ENCODE measurements at places on chromosomes 12 and 14.

GRCh38 chr12:24172031-24172772, 222.7 kb upstream of the SOX5 start:
- peak; percentile 17 for DNase-seq

DNA sequence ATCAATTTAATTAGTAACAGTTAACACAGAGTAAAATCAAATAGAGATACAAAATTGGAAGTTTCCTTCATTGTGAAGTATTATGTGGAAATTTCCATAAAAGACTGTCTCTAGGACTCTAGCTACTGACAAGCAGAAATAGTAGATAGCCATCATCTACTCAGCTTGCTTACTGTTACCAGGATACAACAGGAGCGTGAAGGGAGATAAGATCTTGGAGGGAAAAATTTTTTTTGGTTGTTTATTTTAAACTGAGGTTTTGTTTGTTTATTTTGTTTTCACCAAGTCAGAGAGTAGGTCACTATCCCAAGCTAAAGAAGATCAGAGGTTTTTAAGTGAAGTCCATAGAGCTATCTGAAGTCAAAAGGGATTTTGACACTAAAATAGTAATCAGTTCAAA, 861.3 kb upstream of the MGAT4C start:
- DNase-seq, result no peak

DNA sequence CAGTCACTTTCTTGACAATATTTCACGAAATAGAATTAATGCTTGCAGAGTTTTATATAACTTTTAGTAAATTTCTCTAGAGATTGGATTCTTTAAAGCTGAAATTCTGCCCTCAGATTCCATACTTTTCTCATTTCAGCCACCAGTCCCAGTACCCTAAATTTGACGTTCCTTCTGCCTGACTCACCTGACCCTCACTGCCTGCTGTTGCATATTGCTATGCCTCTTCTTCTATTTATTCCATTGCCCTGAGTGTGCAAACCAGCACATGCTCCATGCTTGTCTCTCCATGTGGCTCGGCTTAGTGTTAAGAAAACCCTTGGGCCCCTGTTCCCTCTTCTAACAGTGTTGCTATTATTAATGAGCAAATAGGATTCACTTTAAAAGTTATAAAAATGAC, 533.3 kb downstream of the LRFN5 start:
- no peak for DNase-seq

DNA sequence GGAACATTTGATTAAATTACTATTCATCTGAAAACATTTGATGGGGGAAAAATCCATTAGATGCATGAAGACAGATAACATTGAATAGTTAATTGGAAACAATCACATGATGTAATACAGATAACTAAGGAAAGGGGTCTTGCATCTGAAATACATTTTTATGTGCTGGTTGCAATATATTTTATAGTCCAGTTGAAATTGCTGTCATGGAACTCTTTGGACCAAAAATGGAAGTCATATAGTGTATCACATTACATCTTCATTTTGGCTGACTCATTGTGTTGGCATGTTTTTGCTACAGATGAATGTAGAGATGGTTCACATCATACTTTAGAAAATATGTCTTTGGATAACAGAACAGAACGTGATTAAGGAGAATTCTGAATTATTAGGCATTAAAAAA, 43.0 kb upstream of the GNPNAT1 start:
- DNase-seq, result no peak

GRCh38 chr12:103901518-103902173, 28.6 kb upstream of the HSP90B1 start:
- DNase-seq, result no peak

GRCh38 chr12:68236421-68237059, 10.9 kb upstream of the IL26 start:
- no peak for DNase-seq

DNA sequence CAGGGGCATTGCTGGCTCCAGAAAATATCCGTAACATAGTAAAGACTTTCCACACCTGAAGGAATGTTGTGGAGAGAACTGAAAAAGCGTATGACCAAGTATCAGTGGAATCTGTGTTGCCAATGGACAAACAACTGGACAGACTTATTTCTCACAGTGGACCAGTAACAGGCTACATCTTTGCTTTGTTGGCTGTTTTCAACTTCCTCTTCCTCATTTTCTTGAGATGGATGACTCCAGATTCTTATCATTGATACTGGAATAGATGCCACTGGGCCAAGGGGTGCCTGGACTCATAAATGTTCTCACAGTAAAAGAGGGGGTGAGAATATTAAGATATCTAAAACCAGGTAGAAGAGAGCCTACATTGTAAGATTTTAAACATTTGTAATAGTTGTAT, 6.4 kb downstream of the GAS2L3 start:
- no peak for DNase-seq

DNA sequence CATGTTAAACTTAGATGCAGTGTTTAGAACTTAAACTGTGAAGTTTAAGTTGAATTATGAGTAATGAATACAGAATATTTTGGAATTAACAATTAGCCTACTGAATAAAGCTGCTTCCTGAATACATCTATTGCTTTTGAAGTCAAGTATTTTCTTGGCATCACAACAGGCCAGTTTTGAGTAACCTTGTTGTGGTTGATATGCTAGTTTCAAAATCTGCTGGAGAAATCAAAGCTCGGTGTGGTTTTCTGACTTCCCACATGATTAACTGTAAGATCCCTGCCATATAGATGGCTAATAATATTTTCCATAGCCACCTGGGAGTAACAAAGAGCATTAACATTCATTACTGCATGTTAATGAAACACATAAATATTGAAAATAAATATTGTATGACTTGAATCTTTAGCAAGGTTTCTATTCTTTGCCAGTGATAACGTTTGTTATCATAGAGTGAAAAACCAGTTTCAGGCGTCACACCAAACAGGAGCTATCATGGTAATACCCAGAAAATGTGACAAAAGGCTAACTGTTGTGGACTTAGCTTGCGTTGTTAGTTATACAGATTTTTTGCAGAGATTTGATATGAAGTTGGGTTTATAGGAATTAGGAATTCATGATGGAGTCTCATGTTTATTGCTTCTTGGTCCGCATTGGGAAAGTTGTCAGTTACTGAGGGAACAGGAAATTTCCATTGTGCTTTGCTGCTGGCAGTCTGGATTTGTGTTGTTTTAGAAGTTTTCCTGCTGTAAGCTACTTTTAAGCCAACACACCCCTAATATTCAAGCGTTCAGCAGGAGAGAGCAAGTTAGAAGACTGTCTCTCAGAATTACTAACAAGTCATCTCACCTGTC, 32.1 kb downstream of the PPFIBP1 start:
- no peak for DNase-seq

DNA sequence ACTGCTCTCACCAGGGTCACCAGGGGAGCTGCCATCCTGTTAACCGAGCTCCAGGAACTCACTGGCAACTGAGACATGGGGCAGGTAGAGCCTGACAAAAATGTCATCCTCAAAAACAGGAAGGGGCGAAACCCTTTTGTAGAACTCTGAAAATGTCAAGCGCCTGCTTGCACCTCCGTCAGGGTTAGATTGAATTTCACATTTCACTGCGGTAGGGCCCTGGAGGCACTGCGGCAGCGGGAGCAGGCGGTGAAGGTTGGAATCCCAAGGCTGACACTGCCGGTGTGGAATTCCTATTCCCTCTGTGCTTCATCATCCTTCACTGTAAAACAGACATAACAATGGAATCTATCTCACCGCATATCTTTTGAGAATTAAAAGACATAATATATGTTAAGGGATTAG, 142.8 kb upstream of the TMCC3 start:
- DNase-seq, result peak; percentile 17

DNA sequence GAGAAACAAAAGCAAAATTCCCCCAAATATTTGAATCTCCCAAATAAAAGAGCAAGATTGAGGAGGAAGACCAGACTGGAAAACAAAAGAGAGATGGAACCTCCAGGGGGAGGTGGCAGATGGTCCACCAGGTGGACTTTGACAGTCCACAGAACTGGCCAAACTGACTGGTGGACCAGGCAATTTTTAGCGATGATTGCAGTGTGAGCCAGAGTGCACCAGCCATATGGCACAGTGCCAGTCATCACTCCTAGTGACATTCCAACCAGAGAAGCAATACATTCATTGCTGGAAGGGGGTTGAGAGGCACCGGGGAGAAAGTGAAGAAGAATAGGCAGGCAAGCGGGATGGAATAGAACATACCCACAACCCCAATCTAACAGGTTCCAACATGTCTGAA, 182.9 kb downstream of the EXOC5 start:
- no peak for DNase-seq

DNA sequence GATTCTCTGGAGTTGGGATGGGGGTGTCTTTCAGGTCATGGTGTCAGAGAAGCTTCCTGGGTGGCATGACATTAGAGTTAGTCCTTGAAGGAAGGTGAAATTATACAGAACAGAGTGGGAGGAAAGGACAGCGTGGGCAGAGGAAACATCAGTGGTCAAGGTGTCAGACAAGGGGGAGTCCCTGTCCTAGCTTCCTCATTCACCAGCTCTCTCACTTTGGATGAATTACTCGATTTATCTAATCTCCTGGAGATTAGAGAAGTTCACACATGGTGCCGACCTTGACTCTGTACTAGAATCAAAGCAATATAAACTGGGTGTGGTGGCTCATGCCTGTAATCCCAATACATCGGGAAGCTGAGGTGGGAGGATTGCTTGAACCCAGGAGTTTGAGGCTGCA, 492.9 kb downstream of the VRK1 start:
- no peak for DNase-seq

- no peak for DNase-seq
Measured at GRCh38 chr12:11661491-11662089, 12.1 kb downstream of the ETV6 start.

DNA sequence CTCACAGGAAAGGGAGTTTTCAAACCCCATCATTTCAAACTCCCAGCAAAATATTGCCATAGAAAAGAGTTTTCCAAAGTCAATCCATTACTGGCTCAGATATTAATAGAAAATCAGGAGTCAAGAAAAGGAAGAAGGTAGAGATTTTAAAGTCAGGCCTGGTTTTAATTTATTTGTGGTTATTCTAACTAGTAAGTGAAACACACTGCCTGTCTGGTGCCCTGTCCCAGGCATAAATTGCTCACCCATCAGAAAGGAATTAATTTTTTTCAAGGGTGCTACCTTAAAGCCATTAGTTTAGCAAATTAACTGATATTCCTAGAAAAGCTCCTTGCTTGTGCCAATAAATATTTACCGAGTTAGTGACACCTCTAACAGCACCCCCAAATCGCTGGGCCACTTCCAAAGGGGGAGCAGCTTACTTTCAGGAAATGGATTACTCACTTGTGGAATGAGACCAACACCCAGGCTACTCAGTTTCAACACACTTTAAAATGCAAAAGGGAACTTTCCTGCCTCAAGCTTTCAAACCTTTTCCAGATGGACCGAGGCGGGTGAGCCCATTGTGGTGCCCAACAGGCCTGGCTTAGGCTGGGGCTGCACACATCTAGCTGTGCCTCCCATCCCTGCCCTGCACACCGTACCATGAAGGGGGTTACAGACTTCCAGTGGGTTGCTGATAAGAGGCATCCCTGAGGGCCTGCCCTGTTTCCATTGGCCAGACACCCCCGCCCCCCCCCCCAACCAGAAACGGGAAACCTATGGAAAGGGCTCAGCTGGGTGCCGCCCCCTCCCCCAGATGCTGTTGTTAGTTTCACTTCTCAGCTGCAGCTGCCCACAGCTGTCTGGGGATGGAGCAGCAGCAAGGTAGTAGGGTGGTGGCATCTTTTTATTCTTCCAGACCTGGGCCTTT, 117.2 kb downstream of the SAMD4A start:
- DNase-seq, result peak; percentile 58

GRCh38 chr14:34937442-34937841, 45.4 kb upstream of the SRP54 start:
- no peak for DNase-seq

Measured in neural progenitor cell (in vitro differentiated cells).